ENCODE measurements at places on chromosomes 7 and 10. TPM values are rescaled to one million over a fixed set of nuclear protein-coding genes. Genes with fewer than 3 reads are reported as not detected.
A peak's percentile ranks its signal among the peaks of the same experiment; 100 is the strongest.

- peaks cover 21% of the 10 kb centered on the region for H3K36me3 ChIP-seq
- no peak overlapping the region for H3K4me3 ChIP-seq
- H3K27ac ChIP-seq, result no peak overlapping the region
- no peaks in the 10 kb centered on the region for H3K4me1 ChIP-seq
- H3K27me3 ChIP-seq, result no peaks in the 10 kb centered on the region
- DNase-seq, result no peak
Measured at GRCh38 chr7:100111156-100111555, 8.0 kb downstream of the TAF6 start.

DNA sequence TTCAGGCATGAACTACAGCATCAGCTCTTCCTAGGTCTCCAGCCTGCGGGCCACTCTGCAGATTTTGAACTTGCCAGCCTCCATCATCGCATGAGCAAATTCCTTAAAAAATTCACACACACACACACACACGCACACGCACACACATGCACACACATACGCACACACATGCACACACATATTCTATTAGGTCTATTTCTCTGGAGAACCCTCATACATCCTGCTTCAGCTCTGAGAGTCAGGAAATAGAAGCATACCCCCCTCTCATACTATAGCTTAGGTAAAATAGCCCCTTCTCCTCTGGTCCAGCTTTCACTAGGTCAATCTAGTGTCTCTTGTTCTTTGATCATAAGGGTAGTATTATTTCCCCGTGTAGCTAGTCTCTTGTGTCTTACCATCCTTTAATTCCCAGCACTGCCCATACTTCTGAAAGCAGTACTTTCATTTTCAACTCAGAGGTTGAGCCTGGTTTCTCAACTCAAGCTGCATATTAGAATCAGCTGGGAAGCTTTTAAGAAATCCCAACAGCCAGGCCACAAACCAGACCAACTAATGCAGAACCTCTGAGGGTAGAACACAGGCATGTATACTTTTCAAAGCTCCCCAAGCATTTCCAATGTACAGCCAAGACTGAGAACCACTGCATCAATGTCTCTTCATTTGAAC is 30.9 kb upstream of the ITGB8 start:
- peak overlapping the region; percentile 64 for H3K27ac ChIP-seq
- no peak for DNase-seq
- H3K4me3 ChIP-seq, result no peak overlapping the region
- H3K4me1 ChIP-seq, result peaks cover 35% of the 10 kb centered on the region
- H3K27me3 ChIP-seq, result no peaks in the 10 kb centered on the region

GRCh38 chr10:85741626-85742300 is 624.8 kb downstream of the GRID1 start:
- H3K4me1 ChIP-seq, result no peaks in the 10 kb centered on the region
- no peaks in the 10 kb centered on the region for H3K36me3 ChIP-seq
- DNase-seq, result no peak
- H3K4me3 ChIP-seq, result no peak overlapping the region

DNA sequence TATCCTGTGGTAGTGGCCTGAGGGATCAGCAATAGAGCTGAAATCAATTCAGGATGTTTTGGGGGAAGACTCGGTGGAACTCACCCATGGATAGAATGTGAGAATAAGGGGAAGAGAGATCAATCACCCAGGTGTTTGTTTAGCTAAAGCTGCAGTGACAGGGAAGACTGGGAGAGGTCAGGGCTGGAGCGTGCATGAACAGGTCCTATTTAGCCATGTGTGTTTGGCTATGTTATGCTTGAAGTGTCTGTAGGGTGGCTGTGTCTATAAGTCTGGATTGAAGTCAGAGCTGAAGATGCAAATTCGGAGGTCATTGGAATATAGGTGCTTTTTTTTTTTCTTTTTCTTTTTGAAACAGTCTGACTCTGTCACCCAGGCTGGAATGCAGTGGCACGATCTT is 4.6 kb downstream of the ATP6V1F start:
- peaks cover 27% of the 10 kb centered on the region for H3K4me1 ChIP-seq
- no peak overlapping the region for H3K27ac ChIP-seq
- peaks cover 22% of the 10 kb centered on the region for H3K36me3 ChIP-seq
- H3K27me3 ChIP-seq, result peaks cover 5% of the 10 kb centered on the region
- H3K4me3 ChIP-seq, result no peak overlapping the region
- no peak for DNase-seq

- DNase-seq, result peak; percentile 77
- no peak overlapping the region for H3K27ac ChIP-seq
- no peaks in the 10 kb centered on the region for H3K36me3 ChIP-seq
- H3K27me3 ChIP-seq, result peaks cover 12% of the 10 kb centered on the region
- peaks cover 2% of the 10 kb centered on the region for H3K4me1 ChIP-seq
- no peak overlapping the region for H3K4me3 ChIP-seq
Measured at GRCh38 chr10:80540618-80540980, 2.9 kb downstream of the SH2D4B start.

GRCh38 chr10:47087667-47088066 is 176.4 kb downstream of the PTPN20 start:
- no peak overlapping the region for H3K4me3 ChIP-seq
- no peak for DNase-seq
- H3K4me1 ChIP-seq, result no peaks in the 10 kb centered on the region
- no peak overlapping the region for H3K27ac ChIP-seq

- no peak for DNase-seq
- H3K4me1 ChIP-seq, result peaks cover 71% of the 10 kb centered on the region
- peak overlapping the region; percentile 18 for H3K27ac ChIP-seq
- H3K27me3 ChIP-seq, result no peaks in the 10 kb centered on the region
- H3K4me3 ChIP-seq, result no peak overlapping the region
Measured at GRCh38 chr7:137948845-137949330, 53.0 kb downstream of the CREB3L2 start.

DNA sequence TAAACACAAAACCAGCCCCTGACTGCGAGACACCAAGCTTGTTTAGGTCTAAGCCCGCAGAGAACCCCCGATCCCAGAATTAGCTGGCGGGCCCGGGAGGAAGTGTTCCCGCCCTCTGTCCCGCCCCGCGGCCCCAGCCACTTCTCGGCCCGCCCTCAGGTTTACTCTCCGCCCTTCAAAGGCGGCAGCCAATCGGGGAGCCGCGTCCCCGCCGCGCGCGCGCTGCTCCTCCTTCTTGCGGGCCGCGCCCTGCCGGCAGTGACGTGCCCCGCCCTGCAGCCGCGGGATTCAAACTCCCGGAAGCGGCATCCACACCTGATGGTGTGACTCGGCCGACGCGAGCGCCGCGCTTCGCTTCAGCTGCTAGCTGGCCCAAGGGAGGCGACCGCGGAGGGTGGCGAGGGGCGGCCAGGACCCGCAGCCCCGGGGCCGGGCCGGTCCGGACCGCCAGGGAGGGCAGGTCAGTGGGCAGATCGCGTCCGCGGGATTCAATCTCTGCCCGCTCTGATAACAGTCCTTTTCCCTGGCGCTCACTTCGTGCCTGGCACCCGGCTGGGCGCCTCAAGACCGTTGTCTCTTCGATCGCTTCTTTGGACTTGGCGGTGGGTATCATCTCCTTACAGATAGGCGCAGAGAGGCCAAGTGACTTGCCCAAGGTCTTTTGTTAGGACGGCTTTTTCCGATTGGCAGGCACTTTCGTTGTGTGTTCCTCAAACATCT is at the start of gene CEP55:
TSS of gene CEP55 (plus strand) at position 291 of the 720 bp plus-strand sequence. CDS start 3,440 bp downstream, outside the sequence.
- H3K4me1 ChIP-seq, result peaks cover 33% of the 10 kb centered on the region
- H3K36me3 ChIP-seq, result no peaks in the 10 kb centered on the region
- DNase-seq, result peak; percentile 99
- peak within 1 kb of the TSS; percentile 91 for H3K27ac ChIP-seq

OR2A5 gene
- total RNA-seq, result not detected

MBL2 gene
- not detected for total RNA-seq

All from osteocyte (in vitro differentiated cells).